ENCODE measurements at places on chromosomes 6 and 20.

- ATAC-seq: no peak
These were observed 1.3 kb upstream of the ENPP4 start for GRCh38 chr6:46128476-46128875.

DNA sequence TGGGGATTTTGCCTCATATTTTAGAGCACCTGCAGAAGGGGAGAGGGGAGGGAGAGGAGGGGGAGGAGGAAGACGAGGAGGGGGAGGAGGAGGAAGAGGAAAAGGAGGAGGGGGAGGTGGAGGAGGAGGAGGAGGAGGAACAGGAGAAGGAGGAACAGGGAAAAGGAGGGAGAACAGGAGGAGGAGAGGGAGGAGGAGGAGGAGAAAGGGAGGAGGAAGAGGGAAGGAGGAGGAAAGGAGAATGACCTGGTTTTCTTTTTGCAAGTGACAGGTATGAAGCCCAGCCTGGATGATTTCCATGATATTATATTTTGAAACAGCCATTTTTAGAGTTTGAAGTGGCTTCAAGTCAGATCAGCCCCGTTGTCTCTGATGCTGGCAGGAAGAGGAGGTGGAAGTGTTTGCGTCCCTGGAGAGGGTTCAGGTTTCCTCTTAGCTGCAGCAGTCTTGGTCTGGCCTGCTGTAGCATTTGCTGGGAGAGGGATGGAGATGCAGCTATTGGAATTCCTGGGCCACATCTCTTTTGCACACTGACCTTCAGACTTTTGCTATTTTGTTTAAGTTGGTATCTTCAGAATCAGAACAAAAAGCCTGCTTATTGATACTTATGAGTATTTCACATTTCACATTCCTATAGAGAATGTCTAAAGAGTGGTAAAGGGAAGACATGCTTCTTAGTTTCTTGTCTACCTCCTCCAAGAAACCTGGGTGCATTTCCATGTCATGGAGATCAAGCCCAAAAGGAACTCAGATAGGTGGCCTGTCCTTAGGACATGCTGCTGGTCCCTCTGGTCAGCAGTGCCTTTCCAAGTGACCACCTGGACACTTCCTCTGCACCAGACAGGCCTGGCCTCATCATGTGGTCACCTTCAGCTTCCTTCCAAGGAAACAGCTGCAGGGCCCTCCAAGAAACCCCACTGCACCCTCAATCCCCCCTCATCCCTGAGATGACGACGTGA lies 54.3 kb upstream of the IYD start:
- no peak for ATAC-seq

DNA sequence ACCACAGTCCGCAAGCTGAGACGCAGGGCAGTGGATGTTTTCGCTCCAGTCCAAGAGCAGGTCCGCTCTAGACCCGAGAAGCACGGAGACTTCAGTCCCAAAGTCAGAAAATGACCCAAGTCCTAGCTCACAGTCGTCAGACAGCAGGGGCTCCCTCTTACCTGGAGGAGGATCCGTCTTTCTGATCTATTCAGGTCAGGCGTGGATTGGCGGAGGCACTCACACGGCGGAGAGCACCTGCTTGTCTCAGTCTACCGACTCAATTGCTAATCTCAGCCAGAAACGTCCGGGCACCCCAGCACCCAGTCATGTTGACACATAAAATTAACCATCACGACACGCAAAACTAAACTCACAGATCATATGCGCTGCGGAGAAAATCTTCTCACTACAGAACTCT lies 285.3 kb upstream of the CDH4 start:
- no peak for ATAC-seq

- ATAC-seq: no peak
These were observed 75.9 kb upstream of the LOC128125822 start for GRCh38 chr6:63496361-63496804.

GRCh38 chr6:46419576-46420002 lies 71.7 kb downstream of the RCAN2 start:
- no peak for ATAC-seq

GRCh38 chr6:16069222-16069621 lies 59.7 kb upstream of the MYLIP start:
- ATAC-seq: no peak

- ATAC-seq: no peak
These were observed 450.9 kb downstream of the GJA1 start for GRCh38 chr6:121886223-121886830.

GRCh38 chr6:151207674-151208073 lies 32.1 kb upstream of the AKAP12 start:
- ATAC-seq: no peak

DNA sequence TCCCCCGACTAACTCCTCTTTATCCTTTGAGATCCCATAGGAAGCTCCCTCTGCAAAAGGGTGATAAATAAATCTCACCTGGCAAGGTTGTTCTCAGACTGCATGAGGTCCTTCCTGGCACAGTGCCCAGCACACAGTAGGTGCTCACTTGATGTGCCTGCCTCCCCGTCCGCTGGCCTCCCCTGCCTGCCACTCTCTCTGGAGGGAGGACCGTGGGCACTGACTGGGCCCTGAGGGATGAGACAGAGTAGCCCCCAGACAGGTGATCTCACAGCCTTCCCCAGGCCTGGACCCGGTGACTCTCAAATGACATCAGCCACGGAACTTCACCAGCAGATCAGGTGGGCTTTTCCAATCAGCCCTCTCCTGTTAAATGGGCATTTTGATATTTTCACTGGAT lies 57.4 kb downstream of the CHMP4B start:
- no peak for ATAC-seq

DNA sequence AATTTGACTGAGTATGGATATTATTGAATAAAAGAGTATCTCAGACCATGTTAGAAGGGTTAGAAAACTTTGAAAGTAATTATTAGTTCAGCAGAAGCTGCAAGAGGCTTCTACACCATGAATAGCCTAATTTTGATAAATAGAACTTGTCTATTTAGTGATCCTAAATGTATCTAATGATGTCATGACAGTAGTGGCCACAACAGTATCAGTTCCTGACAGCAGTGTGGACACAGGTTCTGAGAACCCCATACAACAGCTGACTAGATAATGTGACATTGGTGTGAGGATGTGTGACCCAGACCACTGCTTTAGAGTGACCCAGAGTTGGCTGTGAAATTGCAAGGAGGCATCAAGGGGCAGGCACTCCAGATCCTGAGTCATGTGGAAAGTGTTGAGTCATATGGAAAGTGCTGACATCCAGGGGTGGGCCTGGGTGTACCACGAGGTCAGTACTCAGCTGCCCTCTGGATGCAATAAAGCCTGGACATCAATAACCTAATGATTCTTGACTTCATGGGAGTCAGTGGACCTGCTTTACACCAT lies 754.7 kb downstream of the DHX35 start:
- no peak for ATAC-seq

- no peak for ATAC-seq
These were observed 213.2 kb upstream of the MYLIP start for GRCh38 chr6:15915508-15916178.

DNA sequence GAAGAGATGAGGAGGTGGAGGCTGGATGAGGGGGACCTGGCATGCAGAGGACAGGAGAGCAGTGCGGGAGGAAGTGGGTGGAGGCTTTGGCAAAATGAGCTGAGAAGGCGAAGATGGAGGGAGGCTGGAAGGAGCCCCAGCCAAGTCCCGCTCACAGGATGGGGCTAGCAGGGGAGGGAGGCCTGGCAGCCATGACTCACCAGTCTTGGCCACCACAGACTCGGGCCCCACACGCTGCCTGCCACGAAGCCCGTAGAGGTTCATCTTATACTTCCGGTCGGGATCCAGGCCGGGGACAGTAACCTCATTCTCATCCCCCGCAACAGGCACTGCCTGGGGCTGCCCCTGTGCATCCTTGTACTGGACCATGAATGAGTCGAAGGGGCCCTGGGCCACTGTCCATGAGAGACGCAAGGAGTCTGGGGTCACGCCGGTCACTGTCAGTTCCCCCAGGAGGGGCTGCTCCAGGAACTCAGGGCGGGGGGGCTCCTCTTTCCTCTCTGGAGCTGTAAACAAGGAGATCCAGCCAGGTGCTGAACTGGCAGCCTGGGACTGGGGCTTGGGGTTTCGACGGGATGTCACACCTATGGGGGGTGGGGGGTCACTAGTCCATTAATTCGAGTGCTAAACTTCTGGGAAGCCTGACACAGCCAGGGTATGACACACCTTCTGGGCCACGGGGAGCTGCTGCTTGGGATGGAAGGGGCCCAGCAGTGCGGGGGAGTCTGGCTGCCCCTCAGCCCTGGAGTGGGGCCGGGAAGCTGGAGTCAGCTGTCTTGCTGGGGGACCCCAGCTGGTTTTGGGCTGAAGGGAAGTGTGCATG lies 27.8 kb downstream of the TNXB start:
- no peak for ATAC-seq

GRCh38 chr6:72661411-72661810 lies 39.5 kb downstream of the KCNQ5 start:
- ATAC-seq: no peak

DNA sequence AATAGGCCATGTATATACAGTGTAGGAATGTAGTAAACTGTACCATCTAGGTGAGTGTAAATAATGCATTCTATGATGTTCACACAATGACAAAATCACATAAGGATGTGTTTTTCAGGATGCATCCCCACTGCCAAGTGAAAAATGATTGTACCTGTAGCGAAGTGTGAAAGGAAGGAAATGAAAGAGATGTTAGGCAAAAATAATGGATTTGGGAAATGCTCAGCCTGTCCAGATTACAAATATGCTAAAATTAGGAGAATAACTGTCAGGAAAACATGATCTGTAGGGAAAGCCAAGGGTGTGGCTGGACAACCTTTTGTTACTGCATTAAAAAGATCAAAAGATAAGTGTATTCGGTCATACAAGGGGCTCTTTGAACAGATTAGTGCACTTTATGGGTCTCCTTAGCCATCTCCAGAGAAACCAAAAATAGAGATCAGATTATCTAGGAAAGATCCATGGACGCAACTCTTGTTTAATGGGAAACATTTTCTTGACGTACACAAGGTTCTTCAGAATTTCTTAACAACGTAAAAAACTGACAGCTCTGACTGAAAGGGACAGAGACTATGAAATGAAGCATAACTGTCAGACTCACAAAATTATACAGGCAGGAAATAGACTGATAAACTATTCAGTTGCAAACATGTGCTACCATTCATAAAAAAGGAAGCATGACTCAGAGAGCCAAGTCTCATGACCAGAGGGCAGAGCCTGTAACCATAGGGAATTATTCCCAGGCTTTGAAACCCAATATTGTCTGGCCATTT lies 253.6 kb upstream of the RAB32 start:
- ATAC-seq: no peak

DNA sequence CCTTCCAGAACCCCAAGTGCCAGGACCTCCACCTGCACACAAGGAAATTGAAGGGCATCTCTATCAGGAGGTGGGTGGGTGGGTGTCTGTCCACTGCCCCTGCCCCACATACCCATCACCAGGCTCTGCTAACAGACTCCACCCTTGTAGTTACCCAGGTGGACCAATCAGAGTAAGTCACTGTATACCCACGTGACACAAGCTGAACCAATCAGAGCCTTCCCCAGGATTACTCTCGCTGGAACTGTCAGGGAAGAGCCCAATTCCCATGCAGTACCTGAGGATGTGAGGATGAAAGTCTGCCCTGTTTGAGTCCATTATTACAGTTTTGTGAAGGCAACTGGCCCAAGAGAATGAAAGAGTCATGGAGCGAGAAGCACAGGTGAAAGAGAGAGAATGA lies 4.2 kb downstream of the OCSTAMP start:
- no peak for ATAC-seq

GRCh38 chr6:130029163-130029562 lies 10.8 kb downstream of the L3MBTL3 start:
- ATAC-seq: peak; percentile 74
